ENCODE measurements at places on chromosomes 5 and 9.

GRCh38 chr5:174971210-174971609 lies 246.8 kb downstream of the MSX2 start:
- DNase-seq, result no peak

DNA sequence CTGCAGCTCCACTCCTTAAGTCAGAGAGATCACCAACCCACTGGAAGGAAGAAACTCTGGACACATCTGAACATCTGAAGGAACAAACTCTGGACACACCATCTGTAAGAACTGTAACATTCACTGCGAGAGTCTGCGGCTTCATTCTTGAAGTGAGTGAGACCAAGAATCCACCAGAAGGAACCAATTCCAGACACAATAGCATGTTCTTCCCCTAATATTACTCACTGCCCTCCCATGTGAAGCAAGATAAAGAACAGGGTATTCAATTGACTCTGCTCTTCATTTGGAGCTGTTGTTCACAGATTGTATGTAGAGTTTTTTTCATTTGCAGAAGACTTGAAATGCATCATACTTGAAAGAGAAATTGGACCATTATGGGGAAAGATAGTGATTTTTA lies 10.8 kb downstream of the SAXO1 start:
- peak; percentile 11 for DNase-seq

GRCh38 chr5:164679461-164679860 lies 1174.0 kb downstream of the MAT2B start:
- DNase-seq, result no peak

DNA sequence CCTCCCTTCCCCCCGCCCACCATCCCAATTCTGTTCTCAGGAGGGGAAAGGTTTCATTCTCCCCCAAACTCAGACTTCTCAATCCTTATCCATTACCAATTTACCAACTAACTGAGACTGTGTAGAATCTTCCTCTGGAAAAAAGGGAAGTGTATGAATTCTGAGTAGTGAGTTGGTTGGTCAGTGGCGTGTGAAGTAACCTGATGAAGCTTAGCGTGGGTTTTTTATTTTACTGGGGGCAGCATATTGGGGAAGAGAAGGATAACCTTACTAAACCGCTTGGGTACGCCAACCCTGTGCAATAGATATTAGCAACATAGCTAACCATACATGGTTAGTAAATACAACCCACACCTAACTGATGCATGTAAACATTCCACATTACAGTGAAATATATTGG lies 1.1 kb upstream of the DNAJC21 start:
- DNase-seq, result no peak

GRCh38 chr9:36341936-36342577 lies 58.0 kb downstream of the RNF38 start:
- no peak for DNase-seq

GRCh38 chr5:97172227-97172626 lies 10.8 kb downstream of the RIOK2 start:
- no peak for DNase-seq

DNA sequence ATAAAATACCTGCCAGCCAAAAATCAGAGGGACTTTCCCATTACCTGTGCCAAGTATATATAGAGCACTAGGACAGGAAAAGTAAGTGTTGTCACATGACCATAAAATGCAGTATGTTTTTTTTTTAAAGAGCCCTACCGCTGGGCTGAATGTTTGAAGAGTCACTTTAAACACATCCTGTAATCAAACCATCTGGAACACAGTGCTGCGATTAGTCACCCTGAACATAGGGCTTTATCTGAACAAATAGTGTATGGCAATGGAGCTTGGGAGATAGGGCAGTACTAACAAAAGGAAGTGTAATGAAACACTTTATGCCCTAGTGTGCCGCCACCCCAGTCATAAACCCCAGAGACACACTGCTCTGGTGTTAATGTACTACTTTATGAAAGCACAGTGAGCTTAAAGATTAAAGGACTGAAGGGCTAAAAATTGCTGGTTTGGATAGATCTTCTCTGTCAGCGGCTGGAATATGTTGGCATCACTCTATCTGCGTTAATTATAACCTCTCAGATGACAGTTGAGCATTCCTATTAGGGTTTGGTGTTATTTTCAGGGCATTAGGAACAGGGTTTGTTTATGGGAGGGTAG lies 90.4 kb downstream of the ZNF608 start:
- peak; percentile 89 for DNase-seq

- no peak for DNase-seq
These were observed 67.9 kb downstream of the PTPN3 start for GRCh38 chr9:109430231-109430630.

DNA sequence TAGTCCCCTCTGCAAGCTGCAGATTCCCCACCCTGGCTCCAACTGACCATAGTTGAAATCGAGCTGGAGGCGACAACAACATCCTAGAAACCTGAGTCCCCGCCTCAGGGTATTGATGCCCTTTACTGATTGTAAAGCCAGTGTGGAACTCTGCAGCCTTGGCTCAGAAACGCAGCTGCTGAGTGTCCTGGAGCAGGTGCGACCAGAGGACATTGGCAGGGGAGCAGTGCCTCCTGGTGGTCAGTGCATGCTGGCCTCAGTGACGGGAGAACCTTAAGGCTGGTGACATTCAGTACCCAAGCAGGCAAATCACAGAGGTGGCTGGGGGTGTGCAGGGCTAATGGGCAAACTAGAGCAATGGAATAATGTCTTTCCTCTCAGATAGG lies 20.4 kb upstream of the ZNF354B start:
- DNase-seq, result peak; percentile 55

DNA sequence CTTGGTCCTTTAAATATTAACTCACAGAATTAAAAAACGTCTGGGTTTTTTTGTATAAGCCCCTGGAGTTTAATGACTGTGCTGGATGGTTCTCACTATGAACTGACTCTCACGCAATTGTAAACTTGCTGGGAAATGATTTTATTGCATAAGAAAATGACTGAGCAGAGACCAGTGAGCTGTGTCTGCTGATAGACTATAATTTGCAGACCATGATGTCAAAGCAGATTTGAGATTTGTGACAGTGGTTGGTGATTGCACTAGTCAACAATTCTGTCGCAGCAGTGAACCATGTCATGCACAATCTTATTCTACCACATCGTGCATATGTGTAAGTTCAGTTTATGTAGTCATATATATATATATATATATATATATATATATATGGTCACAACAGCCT lies 85.7 kb upstream of the C9orf72 start:
- no peak for DNase-seq

DNA sequence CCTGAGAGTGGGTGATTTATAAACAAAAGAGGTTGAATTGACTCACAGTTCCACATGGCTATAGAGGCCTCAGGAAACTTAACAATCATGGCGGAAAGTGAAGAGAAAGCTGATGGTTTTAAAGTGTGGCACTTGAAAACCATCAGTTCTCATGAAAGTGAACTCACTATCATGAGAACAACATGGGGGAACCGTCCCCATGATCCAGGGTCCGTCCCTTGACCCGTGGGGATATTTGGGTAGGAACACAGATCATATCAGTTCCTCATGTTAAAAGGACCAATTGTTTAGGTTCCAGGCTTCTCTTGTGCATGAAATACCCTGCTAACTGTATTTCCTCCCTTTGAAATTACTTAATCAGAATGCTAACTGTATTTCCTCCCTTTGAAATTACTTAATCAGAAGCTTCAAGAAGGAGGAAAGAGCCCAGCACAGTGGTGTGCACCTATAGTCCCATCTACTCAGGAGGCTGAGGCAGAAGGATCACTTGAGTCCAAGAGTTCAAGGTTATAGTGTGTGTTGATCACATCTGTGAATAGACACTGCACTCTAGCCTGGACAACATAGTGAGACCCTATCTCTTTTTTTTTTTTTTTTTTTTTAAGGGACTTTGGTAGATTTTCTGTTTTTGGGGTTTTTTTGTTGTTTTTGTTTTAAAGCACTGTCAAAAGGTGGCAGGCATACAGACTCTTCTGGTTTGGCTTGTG lies 24.8 kb downstream of the TTC1 start:
- no peak for DNase-seq

DNA sequence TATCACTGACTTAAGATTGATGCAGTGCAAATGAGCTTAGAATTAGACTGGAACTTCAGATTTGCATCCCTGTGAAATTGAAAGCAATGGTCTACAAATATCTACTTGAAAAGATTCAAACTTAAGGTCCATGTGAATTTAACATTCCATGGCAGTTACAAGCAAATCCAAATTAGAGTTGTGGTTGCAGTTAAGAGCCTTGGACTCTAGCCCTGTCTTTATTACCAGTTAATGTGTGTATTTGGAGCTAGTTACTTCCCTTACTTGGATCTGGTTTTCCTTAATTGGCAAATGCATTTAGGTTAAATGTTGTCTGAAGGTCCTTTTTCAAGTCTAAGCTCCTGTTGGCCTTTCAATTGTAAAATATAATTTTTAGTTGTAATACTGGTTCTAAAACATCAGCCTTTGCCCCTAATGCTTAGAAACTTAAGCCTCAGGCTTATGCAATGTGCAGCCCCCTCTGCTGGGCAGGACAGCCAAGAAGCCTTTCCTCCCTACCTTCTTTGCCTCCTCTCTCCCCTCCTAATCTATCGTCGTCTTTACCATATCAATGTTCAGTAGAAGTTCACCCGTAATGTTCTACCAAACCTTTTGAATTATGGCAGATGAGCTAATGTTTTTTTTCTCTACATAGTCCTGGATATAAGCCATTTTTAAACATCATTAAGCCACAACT lies 59.5 kb downstream of the ERMP1 start:
- DNase-seq, result no peak

DNA sequence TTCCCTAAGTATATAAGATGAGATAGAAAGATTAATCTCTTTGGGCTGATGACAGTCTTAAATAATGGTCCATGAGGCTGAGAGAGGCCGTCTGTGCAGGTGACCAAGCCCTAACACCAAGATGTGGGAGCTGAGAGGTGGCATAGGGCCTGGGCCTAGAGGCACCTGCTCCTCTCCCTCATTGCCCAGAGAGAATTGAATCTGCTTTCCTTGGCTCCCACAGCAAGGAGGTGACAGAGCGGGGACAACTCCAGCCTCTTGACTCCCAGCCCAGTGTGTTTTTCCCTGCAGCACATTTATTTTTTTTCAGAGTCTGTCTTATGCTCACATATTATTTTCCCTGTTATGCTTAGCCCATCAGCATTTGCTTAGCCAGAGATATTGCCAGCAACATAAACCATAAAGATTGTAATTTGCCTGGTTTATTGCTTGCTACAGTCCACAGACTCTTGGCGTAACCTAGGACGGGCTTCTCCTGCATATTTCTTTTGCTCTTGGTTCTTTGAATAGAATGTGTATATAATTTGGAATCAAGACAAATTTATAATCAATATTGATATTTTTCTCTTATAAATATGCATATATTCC lies 105.6 kb downstream of the NTRK2 start:
- DNase-seq, result no peak

DNA sequence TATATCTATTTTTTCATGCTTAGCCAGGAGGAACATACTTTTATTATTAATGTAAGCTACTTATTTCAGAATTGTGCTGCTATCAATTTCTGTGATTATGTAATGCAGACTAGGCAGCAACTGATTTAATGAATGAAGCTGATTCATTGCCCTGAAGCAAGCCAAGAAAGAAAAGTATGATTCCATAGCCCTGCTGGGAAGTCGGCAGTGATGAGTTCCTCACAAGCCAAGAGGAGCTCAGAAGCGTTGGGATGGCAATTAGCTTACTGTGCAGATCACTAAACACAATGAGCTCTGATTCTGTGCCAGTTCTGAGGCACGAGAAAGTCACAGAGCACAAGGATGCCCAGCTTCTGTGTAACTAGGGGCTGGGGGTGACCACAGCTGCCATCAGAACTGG lies 254.3 kb upstream of the KLF9 start:
- peak; percentile 59 for DNase-seq

DNA sequence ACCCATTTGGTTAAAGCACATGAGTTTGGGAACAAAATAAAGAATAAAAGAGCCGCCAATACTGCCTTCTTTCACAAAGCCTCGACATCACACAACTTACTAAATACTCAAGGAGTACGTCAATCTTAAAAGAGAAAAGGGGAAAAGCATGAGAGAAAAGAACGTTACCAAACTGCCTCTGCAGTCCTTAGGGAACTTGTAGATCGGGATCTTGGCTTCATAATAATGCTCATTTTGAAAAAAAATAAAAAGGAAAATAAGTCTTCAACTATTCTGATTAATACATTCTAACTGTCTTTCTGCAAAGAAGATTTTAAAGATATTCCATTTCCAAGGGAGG lies 618.4 kb downstream of the PDE4D start:
- no peak for DNase-seq

GRCh38 chr5:136007271-136007670 lies 21.5 kb upstream of the TGFBI start:
- DNase-seq, result no peak

- DNase-seq, result no peak
These were observed 6.3 kb upstream of the WDR38 start for GRCh38 chr9:124846969-124847368.

GRCh38 chr5:175694371-175695160 lies 36.7 kb downstream of the HRH2 start:
- DNase-seq, result no peak

GRCh38 chr5:108561416-108562204 lies 179.7 kb upstream of the FBXL17 start:
- DNase-seq, result no peak

GRCh38 chr9:94472806-94473360 lies 82.0 kb upstream of the PCAT7 start:
- no peak for DNase-seq

- DNase-seq, result peak; percentile 60
These were observed 16.5 kb downstream of the GRXCR2 start for GRCh38 chr5:145856285-145856818.

DNA sequence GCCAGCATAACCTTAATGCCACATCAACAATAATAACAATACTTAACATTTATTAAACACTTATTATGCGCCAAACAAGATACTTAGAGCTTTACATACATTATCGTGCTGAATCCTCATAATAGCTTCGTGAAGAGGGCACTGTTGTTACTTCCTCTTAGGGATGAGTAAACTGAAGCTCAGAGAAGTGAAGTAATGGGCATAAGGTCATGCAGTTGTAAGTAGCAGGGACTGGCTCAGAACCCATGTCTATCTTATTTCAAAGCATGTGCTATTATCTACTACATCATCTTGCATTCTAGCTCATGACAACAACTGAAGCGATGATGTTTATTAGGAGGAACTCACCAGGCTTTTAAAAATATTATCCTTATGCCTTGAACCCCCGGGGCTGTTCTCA lies 34.9 kb upstream of the PPP3R2 start:
- no peak for DNase-seq

GRCh38 chr5:76269259-76269931 lies 133.7 kb upstream of the IQGAP2 start:
- no peak for DNase-seq

- DNase-seq, result no peak
These were observed 81.2 kb upstream of the APC start for GRCh38 chr5:112656451-112656850.

GRCh38 chr5:158194561-158194976 lies 335.6 kb upstream of the CLINT1 start:
- DNase-seq, result no peak

DNA sequence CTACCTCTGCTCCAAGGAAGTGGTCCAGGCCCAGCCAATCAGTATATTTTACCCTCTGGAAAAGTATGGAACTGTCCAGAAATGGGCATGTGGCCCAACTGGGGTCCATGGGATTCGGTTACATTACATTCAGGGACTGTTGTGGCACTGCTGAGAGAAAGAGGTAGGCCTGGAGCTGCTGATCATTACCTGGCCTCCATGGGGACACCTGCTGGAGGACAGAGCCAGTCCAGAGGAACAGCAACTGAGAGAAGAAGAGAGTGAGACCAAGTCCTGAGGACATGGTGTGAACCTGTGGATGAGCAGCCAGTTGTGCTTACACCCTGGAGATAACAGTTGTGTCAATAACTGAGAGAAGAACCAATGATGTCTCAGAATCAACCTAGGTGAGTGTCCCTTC lies 48.2 kb downstream of the HMHB1 start:
- no peak for DNase-seq

Measured in cardiac fibroblast (primary cell).